ENCODE measurements at places on chromosomes 1 and 21.

DNA sequence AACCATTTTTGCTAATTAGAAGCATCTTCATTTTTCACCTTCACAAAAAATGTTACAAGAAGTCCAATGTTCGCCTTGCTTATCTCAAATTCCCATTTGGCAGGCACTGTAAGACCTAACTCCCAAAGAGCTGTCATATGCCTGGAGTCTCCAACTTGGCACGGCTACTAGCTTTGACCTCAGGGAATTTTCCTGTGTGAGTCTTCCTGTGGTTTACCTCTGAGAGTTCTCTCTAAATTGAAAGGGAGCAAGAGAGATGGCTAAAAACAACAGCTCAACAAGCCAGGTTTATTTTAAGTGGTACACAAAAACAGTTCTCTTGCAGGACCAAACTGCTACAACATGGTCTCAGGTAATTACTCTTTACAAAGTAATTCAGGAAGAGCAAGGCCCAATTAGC, 756.0 kb upstream of the ADGRL2 start:
- DNase-seq = no peak

GRCh38 chr1:210441028-210441427, 112.3 kb downstream of the HHAT start:
- no peak for DNase-seq

DNA sequence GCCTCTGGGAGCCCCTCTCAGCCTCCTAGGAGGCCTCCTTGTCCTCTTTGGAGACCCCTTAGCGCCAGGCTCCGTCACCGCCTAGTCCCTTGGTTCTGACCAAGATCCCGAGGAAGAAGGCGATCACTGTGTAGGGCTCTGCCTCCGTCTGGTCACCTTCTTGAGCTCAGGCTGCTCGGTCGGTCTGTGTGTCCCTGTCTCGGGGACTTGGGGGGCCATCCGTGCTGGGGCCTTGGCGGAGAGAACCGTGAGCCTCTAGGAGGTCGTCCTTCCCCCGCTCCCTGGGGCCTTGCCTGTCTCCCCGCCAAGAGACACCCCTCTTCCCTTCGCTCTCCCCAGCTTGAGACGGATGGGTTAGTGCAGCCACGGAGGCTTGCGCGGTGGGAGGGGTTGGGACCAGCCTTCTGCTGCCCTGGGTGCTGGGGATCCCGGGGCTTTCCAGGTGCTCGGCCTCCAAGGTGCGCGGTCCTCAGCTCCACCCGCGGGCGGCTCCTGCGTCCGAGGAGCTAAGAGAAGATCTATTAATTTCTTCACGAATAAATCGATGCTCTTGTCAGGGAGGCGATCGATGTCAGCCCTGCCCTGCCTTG, 701 bp upstream of the INSRR start:
- peak; percentile 64 for DNase-seq

GRCh38 chr1:26529655-26530409, at the start of gene RPS6KA1:
Gene RPS6KA1, plus strand, starts transcription at chr1:26529761. Its CDS starts 160 bp downstream, at chr1:26529921.
- DNase-seq = peak; percentile 91

- no peak for DNase-seq
Measured at GRCh38 chr1:190068304-190068703, 409.4 kb downstream of the BRINP3 start.

DNA sequence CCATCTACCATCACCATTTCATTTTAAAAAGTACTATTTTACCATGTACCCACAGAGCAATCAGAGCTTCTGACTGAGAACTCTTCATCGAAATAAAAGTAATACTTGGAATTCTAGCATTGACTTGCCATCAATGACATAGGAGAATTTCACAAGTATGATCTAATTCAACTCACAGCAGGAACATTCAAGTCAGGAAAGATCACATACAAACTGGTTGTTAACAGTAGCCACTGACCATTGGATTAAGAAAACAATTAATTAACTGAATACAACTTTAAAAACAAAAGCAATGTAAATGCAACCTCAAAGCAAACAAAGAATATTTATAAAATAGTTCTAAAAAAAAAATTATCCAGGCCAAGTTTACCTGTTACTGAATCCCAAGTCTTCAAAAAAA, 18.8 kb downstream of the RNF115 start:
- no peak for DNase-seq

GRCh38 chr1:154603317-154603716, 4.7 kb downstream of the ADAR start:
- DNase-seq = no peak

- no peak for DNase-seq
Measured at GRCh38 chr1:230860617-230861384, 7.5 kb downstream of the C1orf198 start.

GRCh38 chr21:26125433-26126167, 45.0 kb downstream of the APP start:
- DNase-seq = no peak

GRCh38 chr1:200351826-200352549, 57.8 kb downstream of the ZNF281 start:
- DNase-seq = no peak

- no peak for DNase-seq
Measured at GRCh38 chr1:163305441-163305840, 16.3 kb upstream of the NUF2 start.

DNA sequence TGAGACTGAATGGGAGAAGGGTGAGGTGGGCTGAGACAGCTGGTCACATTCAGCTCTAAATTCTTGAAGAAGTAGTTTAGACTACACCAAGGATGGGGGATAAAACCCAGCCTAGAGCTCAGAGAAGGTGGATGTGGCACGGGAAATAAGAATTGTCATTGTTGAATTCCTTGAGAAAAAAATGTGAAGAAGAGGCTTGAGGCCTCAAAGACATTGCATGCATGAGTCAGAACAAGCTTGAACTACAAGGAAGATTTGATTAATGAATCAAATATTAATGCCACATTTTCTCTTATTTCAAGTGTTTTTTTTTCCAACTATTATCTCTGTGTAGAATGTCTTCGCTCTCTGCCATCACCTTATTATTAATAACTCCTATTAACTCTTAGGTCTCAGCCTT, 58.9 kb downstream of the MAP3K7CL start:
- no peak for DNase-seq

GRCh38 chr1:98480271-98480670, 181.2 kb upstream of the SNX7 start:
- DNase-seq = no peak

- DNase-seq = no peak
Measured at GRCh38 chr1:217525773-217526490, 105.0 kb downstream of the GPATCH2 start.

GRCh38 chr1:115233598-115233997, 104.5 kb downstream of the NGF start:
- DNase-seq = no peak

GRCh38 chr1:154407198-154408091, 2.3 kb downstream of the IL6R start:
- no peak for DNase-seq

DNA sequence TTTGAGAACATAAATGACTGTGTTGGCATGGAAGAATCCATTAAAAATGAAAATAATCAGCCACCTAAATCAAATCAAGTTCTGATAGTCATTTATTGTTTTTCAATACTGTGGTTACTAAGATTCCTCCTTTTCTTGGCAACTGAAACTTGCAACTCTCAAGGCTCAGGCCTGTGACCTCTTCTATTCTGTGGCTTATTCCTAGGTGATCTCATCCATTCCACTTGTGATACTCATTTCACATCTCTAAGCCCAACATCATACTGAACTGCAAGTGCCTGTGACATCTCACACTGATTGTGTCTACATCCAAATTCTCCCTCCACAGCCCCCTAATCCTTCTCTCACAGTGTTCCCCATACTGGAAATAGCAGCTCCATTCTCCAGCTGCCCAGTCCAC, 4.8 kb upstream of the ST6GALNAC5 start:
- DNase-seq = no peak

GRCh38 chr1:53165408-53165961, 23.0 kb upstream of the SLC1A7 start:
- no peak for DNase-seq

DNA sequence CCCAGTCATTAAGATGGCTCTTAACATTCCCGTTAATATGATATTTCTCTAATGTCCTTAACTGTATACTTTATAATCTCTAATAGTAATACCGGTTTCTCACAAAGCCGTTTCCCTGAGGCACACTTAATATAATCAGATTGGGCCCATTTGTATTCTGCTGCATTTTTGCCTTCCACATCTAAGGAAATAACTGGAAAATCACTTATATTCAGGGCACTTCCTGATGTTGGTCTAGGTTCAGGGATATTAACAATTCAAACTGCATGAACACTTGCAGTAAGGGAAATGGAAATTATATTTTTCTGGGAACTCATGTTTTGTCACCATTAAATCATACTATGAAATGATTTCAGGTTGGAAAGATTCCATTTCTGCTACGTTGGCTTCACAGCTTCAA, 119.8 kb downstream of the TPR start:
- no peak for DNase-seq

- no peak for DNase-seq
Measured at GRCh38 chr1:178126741-178127185, 32.9 kb downstream of the RASAL2 start.

- DNase-seq = no peak
Measured at GRCh38 chr1:21295002-21295401, 4.7 kb upstream of the ECE1 start.

GRCh38 chr1:72186733-72187307, 95.5 kb downstream of the NEGR1 start:
- DNase-seq = peak; percentile 5

- DNase-seq = no peak
Measured at GRCh38 chr1:235022341-235022980, 106.2 kb downstream of the TOMM20 start.

GRCh38 chr1:169196161-169196560, 89.7 kb downstream of the ATP1B1 start:
- no peak for DNase-seq

- no peak for DNase-seq
Measured at GRCh38 chr1:20586953-20587660, 1.8 kb upstream of the CDA start.

GRCh38 chr1:39933956-39934941, 20.7 kb upstream of the MFSD2A start:
- DNase-seq = peak; percentile 52

- DNase-seq = no peak
Measured at GRCh38 chr1:235820061-235820460, 46.6 kb downstream of the LYST start.

GRCh38 chr21:26140164-26140579, 30.4 kb downstream of the APP start:
- peak; percentile 11 for DNase-seq

- no peak for DNase-seq
Measured at GRCh38 chr1:82215853-82216175, 415.1 kb downstream of the ADGRL2 start.

DNA sequence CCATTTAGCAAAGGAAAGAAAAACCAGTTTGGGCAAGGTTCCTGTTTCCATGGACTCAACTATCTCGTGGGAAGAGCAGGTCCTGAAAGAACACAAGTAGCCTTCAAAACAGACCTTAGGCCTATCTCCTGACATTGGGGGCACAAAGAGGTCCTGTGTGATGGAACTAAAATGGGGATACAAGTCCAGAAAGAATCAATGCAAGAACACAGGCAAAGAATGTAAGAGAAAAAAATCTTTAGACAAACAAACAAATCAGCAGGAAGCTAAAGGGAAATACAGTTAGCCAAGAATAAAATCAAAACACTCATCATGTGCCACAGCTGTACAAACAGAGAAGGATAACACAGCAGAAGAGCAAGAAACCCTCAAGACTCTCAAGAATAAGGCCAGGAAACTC, 28.2 kb downstream of the SLC30A10 start:
- no peak for DNase-seq

DNA sequence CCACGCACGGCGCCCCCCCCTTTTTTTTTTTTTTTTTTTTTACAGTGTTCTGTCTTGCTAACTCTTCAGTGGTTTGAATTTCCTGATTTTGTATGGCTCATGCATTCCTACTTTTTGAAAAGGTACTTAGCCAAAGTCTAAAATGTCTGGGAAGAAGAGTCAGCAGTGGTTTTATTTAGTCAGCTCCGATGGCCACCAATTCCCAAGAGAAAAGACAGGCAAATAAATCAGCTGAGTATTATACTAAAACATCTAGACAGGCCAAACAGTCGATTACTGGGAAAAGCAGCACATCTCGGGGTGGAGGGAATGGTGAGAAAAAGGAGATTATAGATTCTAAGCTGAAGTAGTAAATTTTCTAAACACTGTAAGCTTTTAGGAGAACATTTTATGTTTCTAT, 192.5 kb upstream of the ZRANB2 start:
- no peak for DNase-seq

DNA sequence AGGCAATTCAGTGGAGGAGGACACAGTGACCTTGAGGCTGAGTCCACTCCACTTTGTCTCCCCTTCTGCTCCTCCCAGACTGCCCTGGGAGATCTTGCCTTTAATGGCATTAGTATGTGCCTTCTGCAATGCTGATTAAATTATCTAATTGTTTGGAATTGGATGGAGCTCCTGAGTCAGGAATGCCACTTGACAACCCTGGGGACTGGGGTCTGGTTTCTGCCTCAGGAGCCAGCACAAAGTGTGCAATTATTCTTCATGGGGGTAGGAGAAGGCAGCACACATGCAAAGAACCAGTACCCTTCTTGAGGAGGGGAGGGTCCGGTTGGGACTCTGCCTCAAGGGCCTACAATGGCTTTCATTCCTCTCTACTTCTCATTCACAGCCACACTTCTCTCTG, 11.9 kb upstream of the PLXNA2 start:
- DNase-seq = no peak

GRCh38 chr21:36636016-36636415, 62.9 kb upstream of the SIM2 start:
- no peak for DNase-seq

DNA sequence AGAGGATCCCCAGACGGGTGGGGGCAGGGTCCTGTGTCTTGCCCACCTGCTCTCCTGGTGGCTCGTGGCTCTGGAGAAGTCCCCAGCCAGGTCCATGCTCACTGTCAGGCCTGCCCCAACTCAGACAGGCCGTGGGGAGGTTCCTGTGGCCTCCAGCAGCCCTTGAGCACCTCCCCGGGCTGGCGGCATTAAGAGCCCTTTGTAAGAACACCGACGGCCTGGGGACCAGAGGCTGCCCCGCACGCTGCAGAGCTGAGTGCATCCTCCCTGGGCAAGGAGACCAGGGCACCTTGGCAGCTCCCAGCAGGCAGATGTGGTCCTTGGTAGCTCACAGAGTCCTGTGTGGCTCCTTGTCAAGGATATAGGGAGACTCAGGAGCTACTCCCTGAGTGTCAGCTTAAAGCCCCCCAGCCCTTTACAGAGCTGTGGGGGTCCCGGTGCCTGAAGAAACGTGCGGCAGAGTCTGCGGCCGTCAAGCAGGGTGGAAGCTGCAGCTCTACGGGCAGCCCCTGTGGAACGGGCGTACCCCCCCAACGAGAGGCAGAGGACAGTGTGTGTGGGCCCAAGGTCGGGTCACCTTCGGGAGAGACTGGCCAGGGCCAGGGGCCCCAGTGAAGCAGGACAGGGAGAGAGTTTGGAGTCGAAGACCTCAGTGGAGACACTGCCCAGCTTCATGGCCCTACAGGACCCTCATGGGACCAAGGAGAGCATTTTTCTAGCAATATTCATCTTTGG, 118.6 kb downstream of the PRDM16 start:
- no peak for DNase-seq

DNA sequence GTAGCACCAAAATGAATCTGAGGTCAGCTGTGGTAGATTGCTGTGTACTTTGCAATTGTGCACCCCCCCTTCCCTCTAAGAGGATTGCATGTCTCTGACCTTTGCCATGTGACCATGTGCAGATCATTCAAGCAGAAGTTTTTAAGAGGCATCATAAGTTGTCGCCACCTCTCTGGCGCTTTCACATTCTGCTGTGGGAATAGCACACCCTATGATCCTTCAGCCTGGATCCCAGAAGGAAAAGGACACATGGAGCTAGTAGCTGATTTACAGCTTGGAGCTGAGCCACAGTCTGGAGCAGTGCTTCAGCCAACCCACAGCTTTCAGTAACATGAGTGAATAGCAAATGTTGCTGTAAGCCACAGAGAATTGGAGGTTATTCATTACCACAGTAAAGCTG, 158.5 kb downstream of the TSEN15 start:
- no peak for DNase-seq

GRCh38 chr21:42169758-42170157, 49.2 kb upstream of the ABCG1 start:
- DNase-seq = no peak

All from HuH-7.5 (cell line).